Pulmonary artery endothelial cell (primary cell): ENCODE measurements at places on chromosomes 7 and 10.

- no peak for DNase-seq
Measured at GRCh38 chr10:35135861-35136260, 9.2 kb downstream of the CREM start.

DNA sequence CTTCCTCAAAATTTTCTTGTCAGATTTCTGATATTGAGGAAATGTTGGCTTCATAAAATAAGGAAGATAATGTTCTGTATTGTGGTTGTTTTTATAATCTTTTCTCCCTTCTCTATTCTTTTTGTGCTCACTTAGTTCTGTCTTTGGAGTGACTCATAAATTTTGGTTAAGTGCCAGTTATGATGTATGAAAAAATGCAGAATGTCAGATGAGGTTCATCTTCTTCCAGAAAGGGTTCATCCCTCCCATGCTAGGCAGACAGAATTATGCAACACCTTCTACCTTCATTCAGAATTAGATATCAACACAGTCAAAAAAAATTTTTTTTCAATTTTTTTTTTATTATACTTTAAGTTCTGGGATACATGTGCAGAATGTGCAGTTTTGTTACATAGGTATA lies 36.6 kb upstream of the CYP2C19 start:
- DNase-seq: no peak

GRCh38 chr7:50119815-50120637 lies 27.0 kb upstream of the ZPBP start:
- no peak for DNase-seq

GRCh38 chr7:496528-497295 lies 22.9 kb downstream of the PDGFA start:
- no peak for DNase-seq

DNA sequence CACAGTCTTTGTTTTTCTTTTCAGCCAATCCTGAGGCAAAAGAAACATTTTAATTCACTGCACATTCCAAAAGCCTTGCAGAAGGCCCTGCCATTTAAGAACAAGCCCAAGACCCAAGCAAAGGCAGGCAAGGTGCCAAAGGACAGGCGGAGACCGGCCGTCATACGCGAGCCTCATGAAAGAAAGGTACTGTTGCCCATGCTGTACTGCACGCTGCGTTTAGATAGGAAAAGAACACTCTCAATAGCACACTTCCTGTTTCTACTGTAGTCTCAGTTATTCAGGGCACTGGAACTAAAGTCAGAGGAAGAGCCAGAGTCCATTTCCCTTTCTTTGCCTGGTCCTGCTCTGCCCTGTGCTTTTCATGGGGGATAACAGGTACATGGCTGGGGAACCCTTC lies 47.6 kb downstream of the BMS1 start:
- no peak for DNase-seq

DNA sequence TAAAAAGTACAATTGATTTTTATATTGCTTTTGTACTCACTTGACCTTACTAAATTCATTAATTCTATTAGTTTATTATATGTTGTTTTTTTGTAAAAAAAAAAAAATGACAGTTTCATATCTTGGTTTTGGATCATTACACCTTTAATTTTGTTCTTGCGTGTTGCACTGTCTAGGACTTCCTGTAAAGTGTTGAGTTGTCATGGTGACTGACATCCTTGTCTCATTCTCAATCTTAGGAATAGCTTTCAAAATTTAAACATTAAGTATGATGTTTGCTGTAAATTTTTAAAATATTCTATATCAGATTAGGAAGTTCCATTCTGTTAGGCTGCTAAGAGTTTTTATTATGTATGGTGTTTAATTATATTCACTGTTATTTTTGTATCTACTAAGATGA lies 139.1 kb downstream of the ARHGAP12 start:
- DNase-seq: no peak

DNA sequence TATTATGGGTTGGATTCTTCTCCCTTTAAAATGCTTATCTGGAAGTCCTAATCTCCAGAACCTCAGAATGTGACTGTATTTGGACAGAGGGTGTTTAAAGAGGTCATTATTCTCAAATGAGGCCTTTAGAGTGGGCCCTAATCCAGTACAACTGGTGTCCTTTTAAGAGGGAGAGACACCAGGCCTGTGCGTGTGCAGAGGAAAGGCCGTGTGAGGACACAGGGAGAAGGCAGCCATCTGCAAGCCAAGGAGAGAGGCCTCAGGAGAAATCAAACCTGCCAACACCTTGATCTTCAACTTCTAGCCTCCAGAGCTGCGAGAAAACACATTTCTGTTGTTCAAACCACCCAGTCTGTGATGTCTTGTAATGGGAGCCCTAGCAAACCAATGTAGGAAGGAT lies 235.4 kb upstream of the MYO3A start:
- no peak for DNase-seq

- DNase-seq: no peak
Measured at GRCh38 chr10:4941540-4942330, 21.5 kb upstream of the AKR1C1 start.

GRCh38 chr10:128081720-128082119 lies 44.5 kb downstream of the MKI67 start:
- no peak for DNase-seq

DNA sequence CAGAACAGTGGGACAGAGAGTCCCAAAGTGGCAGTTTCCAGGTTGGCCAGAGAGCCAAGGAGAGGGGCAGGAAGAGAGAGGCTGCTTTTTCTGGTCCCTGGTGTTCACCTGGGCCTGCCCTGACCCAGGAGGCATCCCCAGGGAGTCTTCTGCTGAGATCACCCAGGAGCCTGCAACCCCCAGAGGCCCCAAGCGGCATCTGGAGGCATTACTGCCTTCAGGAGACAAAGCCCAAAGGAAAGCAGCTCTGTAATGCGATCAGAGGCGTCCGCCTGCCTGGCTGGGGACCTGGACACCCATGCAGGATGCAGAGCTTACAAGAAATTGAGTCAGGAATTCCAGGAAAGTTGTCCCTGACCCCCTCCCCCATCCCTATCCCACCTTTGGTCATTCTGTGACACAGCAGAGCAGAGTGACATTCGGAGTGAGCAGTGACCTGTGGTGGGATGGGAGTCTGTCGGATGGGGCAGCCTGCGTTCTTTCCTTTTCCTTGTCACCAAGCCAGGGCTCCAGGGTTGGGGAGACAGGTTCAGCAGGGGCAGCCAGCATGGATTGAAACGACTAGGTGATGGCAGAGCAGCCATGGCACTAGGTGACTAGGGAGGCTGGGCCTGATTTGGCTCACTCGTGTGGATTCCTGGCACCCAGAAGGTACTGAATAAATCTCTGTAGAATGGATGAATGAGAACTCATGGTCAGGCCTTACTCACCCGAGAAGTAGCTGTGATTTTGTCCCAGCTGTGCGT lies 10.4 kb downstream of the UNC5B start:
- no peak for DNase-seq
